BJ (cell line): ENCODE measurements at places on chromosomes 4 and X.

DNA sequence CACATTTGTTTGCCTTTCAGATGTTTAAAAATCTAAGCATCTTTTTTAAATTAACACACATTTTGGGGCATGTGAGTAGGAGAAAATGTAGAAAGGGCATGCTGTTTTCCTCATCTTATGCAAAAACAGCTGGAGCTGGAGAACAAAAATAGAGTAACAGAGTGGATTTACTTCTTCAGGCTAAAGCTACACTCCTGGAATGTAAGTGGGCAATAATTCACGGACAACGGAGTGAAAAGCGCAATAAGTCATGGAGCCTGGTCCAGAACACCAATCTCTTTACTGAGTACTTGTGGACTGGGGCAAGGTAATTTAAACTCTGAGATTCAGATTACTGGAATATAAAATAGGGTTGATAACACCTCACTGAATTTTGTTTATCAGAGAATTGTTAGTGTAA, 1018.8 kb upstream of the HS3ST1 start:
- no peak for DNase-seq

DNA sequence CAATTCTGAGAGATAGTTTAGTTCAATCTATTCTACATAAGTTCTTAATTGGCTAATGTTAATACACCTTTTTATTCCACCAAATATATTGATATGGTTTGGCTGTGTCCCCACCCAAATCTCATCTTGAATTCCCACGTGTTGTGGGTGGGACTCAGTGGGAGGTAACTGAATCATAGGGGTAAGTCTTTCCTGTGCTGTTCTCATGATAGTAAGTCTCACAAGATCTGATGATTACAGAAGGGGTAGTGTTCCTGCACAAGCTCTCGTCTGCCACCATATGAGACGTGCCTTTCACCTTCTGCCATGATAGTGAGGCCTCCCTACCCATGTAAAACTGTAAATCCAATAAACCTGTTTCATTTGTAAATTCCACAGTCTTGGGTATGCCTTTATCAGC, 11.3 kb downstream of the PPA2 start:
- no peak for DNase-seq

GRCh38 chr4:151786158-151786495, 25.3 kb upstream of the GATB start:
- DNase-seq: no peak

- no peak for DNase-seq
These were observed 573.6 kb downstream of the INPP4B start for GRCh38 chr4:142272452-142272851.

DNA sequence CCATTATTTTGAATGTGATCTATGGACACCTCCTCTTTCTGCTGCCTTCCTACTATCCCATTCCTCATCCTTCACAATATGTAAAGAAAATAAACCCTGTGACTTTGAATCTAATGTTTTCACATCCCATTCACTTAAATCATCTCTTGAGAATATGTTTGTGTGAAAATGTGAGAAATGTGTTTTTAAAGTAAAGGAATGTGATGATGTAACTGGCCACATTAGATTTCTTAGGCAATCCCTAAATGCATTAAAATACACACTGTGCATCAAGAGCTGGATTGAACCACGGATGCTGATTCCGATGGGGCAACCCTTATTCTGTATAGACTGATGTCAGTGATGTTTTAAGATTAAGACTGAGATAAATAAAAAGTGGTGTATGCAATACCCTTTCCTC, 558.9 kb upstream of the TENM3 start:
- peak; percentile 57 for DNase-seq

GRCh38 chr4:173195109-173195508, 26.5 kb downstream of the GALNT7 start:
- DNase-seq: no peak
